ENCODE measurements at places on chromosomes 5 and 9.
A peak's percentile ranks its signal among the peaks of the same experiment; 100 is the strongest.

DNA sequence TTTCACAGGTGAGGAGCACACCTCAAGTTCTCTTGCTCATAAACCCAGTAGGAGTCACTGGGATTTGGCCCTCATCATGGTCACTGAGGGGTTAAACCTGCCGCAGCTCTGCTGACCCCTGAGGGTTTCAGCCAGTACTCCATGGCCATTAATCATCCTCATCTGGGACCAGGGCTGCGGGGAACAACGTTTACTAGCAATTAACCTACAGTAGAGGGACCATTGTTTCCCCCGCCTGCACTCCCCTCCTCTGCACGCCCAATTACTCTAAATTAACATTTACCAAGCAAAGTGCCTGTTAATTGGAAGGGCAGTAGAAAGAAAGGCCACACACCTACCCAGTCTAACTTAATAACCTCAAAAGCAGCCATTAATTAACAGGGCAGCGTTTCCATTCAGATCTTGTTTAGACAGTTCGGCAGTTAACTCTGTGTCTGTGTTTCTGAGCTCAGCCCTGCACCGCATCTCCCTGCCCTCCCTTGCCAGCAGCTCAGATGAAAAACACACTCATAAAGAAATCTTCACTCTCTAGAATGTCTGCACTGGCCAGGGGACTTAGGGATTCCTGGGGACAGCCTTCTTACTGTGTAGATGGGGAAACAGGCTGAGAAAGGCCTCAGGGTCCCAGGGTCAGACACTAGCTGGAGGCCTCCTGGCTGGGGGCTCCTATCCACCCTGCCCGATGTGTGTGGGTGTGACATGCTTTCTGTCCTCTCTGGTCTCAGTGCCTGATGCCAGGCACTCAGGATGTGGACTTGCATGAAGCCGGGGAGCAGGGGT lies 51.6 kb downstream of the ALG2 start:
- no peak for DNase-seq

DNA sequence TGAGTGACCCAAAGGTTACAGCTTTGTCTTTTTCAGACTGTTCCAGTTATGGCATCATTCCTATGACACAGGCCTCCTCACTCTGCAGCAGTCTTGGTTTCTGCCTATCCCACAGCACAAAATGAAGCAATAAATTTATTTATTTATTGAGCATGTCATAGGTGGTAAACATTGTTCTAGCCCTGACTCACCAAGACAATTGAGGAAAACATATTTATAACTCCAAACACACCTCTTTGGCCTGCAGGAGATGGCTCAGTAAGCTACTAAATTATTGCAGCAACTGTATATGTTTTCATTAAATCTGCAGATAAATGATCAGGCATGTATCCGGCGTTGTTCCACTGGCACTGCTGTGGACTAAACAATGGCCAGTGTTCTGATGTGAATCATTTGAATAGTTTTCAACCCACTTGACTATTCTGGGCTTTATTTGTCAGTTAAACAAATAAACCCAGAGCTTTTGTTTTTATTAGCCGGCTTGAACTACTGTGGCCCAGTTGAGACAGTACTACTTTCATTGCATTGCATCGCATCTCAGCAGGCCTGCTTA lies 83.2 kb downstream of the FOXD1 start:
- no peak for DNase-seq

DNA sequence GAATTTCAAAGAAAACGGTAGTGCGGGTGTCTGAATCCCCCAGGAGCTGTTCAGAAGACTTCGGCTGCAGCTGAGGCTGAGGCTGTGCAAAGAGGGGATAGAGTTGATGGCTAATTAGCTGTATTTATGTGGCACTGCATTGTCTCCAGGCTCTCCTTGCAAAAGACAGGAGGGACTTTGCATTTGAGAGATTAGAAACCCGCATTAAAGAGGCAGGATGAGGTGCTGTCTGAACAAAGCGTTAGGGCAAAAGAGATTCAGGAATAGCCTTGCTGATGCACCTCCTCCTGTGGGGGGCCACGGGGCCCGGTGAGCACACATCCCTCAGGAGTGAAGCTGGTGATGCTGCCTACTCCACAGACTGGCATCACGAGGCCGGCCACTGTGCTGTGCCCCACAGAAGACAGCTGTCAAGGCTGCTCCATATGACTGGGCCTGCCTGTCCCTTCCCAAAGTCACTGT lies 343.6 kb upstream of the DAP start:
- no peak for DNase-seq

- no peak for DNase-seq
Observed at GRCh38 chr5:121937762-121938161, 24.0 kb upstream of the SRFBP1 start.

DNA sequence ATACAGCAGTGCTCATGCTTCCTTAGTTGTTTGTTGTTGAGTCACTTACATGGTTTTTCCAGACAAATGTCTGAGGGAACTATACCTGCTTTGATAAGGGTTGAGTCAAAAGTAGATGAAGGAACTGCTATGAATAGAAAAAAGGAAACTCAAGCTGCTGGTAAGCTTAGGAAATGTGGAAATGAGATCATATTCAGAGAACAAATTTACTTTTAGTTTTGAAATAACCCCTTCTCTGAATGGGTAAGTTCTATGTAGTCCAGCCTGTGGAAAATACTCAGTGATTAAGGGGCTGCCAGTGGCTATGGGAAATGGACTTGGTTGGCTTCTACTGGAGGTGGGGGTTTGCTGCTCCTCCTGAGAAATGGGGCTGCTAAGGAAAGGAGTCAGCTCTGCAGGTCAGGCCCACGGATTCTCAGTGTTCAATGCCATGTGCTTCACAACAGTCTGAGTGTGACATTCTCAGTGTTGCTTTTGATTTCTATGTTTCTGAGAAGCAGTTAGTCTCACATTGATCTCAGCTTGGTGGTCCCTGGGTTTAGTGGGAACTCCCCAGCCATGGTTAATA lies 47.7 kb upstream of the GLRX start:
- DNase-seq: no peak

GRCh38 chr9:77679088-77679487 lies 31.0 kb upstream of the GNA14 start:
- no peak for DNase-seq

- DNase-seq: no peak
Observed at GRCh38 chr5:7548596-7548995, 152.7 kb downstream of the ADCY2 start.

GRCh38 chr5:24598956-24599355 lies 45.8 kb downstream of the CDH10 start:
- no peak for DNase-seq

DNA sequence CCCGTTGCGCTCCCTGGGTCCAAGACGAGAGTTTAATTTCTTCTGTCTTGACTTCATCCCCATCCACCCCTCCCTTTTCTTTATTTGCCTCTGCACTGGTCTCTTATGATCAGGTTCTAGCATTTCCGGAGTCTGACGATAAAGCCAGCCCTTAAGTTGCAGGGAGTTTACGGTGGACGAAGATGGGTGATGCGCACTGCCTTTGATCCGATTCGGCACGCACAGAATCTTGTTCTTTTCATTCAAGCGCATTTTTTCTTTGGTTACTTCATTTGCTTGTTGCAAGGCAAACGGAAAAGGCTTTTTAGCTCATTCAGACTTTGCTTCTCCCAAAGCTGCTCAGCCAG lies 488 bp upstream of the MCTP1 start:
- DNase-seq: no peak

DNA sequence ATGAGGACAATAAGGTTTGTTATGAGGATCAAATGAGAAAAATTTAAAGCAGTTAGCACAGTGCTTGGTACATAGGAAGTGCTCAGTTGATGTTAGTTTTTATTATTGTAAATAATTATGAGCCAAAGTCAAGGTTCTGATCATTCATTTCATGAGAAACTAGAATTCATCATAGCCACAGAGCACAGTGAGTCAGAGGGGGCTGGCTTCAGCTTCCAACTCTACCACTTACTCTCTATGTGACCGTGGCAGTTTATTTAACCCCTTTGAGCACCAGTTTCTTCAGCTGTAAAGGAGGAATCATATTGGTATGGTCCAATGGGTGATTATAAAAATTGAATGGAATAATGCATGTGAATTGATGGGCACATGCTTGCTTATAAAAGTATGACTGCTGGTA lies 39.4 kb downstream of the KLHL3 start:
- no peak for DNase-seq

DNA sequence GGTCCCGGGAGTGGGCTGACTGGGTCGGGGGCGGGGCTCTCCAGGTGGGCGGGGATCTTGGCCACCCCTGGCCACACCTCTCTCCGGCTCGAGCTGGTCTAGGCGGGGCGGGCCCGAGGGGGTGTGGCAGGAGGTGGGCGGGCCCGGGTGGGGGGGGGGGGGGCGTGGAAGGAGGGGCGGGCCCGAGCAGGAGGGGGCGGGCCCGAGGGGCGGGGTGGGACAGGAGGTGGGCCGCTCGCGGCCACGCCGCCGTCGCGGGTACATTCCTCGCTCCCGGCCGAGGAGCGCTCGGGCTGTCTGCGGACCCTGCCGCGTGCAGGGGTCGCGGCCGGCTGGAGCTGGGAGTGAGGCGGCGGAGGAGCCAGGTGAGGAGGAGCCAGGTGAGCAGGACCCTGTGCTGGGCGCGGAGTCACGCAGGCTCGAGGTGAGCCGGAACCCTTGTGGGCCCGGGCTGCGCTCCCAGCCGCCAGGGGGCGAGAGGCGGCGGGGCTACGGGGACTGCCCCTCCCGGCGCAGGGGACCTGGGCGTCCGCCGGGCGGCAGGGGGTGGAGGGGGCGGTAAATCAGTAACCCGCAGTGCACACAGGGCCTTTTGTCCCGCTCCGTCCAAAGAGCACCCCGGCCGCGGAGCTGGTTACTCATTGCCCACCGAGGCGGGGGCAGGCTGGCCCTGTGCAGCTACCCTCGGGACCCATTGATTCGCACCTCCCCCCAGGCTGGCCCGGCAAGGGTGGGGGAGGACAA lies at the start of gene FGFR4:
FGFR4 (plus strand) TSS at position 262 of the 744 bp plus-strand sequence. CDS start 2,688 bp downstream, outside the sequence.
- peak; percentile 25 for DNase-seq

- no peak for DNase-seq
Observed at GRCh38 chr5:79560771-79561524, 47.0 kb upstream of the HOMER1 start.

DNA sequence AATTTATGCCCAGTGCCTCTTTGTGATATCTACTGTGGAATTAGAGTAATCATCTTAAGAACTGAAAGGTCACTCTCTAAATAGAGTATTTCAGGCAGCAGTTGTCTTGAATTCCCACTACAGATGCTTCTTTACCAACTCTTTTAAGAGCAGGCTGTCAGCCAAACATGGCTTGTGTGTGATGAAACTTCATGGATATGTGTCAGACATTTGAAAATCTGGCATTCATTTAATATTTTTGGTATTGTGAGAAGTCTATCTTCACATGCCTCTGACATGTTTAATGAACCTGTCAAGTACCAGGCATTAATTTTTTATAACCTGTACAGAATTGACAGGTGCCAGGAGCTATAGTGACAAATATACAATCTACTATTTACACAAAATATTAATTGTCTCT lies 318.6 kb downstream of the CDH9 start:
- DNase-seq: no peak

GRCh38 chr9:134776080-134776796 lies 104.4 kb upstream of the FCN2 start:
- DNase-seq: no peak

Measured in stimulated activated CD4-positive, alpha-beta T cell treated with anti-CD3 and anti-CD28 coated beads, Interleukin-1b, Interleukin-23, amount 100 ng/mL, for 1 hour (primary cell).